ENCODE measurements at places on chromosomes 2 and 18.

GRCh38 chr2:219944866-219945265 lies 317.4 kb downstream of the SLC4A3 start:
- no peak for DNase-seq

GRCh38 chr2:17160594-17160993 lies 357.6 kb downstream of the RAD51AP2 start:
- no peak for DNase-seq

GRCh38 chr18:13232086-13232917 lies 13.7 kb downstream of the LDLRAD4 start:
- no peak for DNase-seq

DNA sequence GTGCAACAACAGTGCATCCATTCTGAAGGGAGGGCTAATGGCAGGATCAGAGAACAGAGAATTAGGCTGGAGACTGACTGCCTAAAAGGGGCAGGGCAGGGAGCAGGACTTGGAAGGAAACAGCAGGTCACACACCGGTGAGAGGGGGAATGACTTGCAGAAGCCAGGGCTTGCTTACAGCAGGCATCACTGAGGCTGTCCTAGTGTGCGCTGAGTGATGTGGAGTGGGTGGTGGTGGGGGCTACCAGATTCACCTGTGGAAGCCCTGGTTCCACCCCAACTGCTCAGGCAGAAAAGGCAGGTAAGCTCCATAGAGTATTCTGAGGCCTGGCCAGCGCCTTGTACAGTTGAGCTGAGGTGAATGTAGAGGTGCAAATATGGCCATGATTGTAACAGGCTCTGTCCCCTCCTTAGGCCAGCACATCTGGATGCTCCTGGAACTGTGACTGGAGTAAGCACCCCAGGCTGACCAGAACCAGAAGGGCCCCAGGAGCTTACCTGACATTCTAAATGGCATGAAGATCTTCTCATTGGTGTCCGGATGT lies 49.4 kb downstream of the SFXN5 start:
- no peak for DNase-seq

- no peak for DNase-seq
Observed at GRCh38 chr18:74589811-74590210, 7.9 kb upstream of the ZNF407 start.

GRCh38 chr2:213284105-213285090 lies at the start of gene SPAG16:
Gene SPAG16 (plus strand): TSS chr2:213284464.
- DNase-seq, result peak; percentile 83

DNA sequence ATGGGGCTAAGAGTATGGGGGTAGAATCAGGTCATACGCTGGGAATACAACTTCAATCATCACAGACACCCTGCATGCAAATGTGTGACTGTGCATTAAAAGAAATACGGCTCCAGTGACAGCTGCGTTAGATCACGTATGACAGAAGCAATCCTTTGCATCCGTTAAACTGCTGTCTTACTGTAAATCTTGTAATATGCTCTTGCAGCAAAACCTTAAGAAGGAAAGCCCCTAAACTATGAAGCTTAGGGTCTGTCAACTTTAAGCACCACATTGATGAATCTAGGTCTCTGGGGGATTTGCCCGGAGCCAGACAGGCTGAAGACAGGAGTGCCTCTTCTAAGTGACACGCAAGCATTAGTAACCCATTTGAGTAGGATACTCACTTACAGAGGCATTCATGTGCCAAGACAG lies 84.7 kb upstream of the EML6 start:
- no peak for DNase-seq

GRCh38 chr18:11520536-11520935 lies 88.9 kb upstream of the SLC35G4 start:
- no peak for DNase-seq

DNA sequence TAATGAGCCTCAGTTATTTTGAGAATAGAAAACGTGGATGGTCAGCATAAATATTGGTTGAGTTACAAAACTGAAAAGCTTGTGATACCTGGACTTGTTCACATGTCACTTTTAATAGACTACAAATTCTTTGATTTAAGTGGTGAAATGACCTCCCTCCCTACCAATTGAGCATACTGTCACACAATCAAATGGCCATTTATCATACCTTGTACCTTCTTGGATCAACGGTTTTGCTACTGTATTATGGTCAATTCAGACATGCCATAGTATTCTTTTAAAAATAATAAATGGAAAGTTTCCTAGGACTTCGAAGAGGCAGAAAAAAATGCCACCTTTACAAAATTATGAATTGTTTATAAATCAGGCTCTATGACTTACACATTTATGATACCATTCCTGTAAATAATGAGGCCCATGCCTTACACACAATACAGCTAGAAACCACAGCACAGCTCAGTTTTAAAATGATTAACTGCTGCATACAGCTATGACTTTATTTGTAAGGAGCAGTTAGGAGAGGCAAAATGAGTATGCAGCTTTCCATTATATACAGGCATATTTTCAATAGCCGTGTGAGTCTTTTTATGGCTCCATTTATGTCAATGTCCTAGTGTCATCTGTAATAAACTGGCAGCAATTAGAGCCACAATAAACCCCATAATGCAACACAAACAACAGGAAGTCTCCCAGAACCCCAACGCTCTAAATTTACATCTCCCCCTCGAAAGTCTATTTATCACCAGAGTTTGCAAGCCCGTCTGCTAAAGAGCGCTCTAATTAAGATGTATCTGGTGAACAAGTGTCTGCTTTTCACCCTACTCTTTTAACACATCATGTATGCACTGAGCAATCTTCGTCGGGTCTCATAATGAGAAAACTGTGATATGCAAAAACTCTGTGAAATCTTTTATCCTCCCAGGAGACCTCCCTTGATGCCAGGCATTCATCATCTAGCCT lies 176.1 kb downstream of the ZNF521 start:
- DNase-seq, result no peak

GRCh38 chr2:10123281-10123680 lies 742 bp downstream of the RRM2 start:
- DNase-seq, result no peak

GRCh38 chr2:33411765-33412164 lies 64.7 kb upstream of the RASGRP3 start:
- DNase-seq, result no peak

DNA sequence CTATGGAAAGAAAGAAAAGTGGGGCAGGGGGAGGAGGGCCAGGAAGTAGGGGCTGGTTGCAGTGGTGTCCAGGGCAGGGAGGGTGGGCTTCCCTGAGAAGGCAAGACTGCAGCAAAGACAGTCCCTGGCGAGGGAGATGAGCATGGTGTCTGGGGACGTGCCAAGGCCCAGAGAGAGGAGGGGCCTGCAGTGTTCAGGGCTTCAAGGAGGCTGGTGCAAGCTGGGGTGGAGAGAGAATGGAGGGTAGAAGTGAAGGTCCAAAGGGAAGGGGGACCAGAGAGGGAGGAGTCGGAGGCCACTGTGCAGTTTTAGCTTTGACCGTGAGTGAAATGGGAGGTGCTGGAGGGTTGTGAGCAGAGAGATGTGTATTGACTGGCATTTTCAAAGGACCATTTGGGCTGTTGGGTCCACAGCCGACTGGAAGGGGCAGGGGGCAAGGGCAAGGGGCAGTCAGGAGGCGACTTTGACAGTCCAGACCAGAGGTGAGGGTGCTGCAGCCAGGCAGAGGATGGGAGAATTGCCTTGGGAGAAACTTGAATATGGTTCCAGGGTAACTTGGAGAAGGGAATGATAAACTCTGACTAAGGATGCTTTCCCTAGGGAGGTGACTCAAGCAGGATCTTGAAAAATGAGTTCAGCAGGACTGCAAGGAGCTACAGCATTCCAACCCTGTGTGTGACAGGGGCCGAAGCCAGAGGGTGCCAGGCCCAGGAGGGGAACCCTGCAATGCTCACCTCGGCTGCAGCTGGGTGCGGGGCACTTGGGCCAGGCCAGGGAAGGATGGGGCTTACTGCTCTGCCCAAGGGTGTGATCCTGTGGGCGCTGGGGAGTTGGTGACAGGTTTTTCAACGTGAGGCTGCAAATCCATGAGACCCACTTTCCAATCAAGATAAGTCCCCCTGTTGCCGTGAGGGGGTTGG lies 177.1 kb upstream of the HAAO start:
- DNase-seq, result no peak

GRCh38 chr2:30026091-30027055 lies 105.0 kb upstream of the ALK start:
- no peak for DNase-seq

DNA sequence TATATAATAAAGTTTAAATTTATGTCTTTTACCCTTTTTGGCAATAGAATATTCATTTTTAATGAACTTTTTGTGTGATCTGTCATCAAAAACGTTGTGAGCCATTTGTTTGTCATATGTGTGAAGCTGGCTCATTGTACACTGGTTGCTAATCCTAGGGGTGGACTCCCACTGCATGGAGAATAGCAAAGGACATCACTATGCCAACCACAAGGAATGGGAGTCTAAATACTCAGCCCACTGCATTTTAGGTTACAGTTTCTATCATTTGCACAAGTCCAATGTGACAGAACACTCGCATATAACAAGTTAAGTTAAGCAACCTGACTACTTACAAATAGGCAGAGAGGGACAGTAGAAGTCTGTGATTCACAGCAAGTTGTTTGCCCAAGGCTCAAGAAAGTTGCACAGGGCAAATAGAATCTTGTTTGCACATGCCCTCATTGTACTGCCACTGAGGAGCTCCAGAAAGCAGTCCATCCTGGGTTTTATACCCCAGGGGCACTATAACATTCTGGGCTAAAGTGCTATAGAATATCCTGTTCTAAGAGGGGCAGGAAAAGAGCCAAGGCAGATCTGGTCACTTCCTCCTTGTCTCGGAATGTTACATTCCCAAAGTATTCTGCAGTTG lies 545.9 kb upstream of the GCFC2 start:
- no peak for DNase-seq

GRCh38 chr2:64338910-64339500 lies 115.0 kb upstream of the LGALSL start:
- DNase-seq, result no peak

GRCh38 chr18:71327441-71327840 lies 1038.6 kb downstream of the SOCS6 start:
- DNase-seq, result no peak

DNA sequence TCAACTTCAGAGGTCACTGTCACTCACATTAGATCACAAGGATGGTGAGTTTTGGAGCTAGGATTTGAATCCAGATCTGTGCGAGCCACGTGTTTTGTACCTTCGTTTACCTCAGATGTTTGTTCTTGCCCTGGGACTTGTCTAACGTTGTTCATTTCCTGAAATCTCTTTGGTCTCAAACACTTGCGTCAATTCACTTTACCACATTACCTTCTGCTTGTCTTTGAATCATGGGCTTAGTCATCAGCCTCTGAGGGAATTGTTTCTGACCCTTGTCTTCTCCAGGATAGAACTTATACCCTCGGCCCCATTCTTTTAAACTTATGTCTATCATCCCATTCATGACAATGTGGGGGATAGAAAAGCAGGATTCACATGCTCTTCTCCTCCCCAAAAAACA lies 282.7 kb downstream of the DCDC2C start:
- no peak for DNase-seq

- no peak for DNase-seq
Observed at GRCh38 chr2:72793798-72794440, 31.9 kb downstream of the EXOC6B start.

DNA sequence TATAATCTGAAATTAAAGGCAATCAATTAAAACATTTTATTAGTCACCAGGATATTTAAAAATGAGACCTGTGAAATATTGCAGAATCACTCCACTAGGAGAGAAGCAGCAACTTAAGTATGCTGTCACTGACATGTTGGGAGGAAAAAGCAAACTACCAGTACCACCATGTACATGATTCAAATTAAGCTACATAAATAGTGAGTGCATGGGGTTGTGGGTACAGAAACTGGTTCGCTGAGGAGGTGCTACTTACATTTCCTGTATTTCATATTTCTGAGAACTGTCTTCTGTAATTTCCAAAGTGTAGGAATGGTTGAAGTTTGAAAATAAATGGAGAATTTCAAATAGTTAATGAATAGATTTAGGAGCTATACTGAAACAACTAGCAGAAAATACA lies 7.9 kb upstream of the NR4A2 start:
- no peak for DNase-seq

Data from pulmonary artery endothelial cell (primary cell).